ENCODE measurements at places on chromosomes 5 and 9.

DNA sequence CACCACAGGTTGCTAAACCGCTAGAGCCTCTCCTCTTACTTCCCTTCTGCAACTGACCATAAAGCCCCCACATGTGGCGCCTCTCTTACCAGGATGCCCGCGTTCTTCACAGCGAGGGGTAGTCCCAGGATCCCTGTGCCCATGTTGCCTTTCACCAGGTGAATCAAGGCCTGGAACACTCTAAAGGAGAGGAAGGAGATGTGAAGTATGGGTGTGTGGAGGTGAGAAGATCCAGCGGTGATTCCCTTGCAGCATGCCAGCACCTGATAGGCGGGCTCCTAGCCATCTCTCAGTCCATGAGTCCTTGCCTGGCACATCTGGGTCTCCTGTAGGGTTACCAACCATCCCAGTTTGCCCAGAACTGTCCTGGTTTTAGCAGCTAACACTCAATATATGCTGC lies 3.3 kb downstream of the SLC36A2 start:
- no peak for DNase-seq

- DNase-seq: peak; percentile 46
These were observed 2.7 kb downstream of the GCNT4 start for GRCh38 chr5:75049456-75050351.

- no peak for DNase-seq
These were observed 231.2 kb downstream of the NFIB start for GRCh38 chr9:14082732-14083131.

DNA sequence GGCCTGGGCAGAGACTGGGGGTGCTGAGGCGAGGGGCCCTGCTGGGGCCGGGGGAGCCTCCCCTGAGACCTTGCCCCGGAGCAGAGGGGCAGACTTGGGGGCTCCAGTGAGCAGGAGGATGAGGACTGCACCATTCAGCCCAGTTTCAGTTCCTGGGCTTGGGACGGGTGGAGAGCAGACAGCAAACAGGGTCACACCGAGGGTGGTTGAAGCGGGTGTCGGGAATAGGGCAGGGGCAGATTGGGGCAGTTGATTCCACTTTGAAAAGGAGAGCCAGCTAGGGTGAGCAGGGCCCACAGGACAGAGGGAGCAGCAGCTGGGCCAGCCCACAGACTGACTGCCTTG lies 4.5 kb downstream of the GRK6 start:
- DNase-seq: no peak

- no peak for DNase-seq
These were observed 227.1 kb downstream of the ARHGEF28 start for GRCh38 chr5:73853091-73853490.

GRCh38 chr9:2242831-2243330 lies 227.7 kb downstream of the SMARCA2 start:
- DNase-seq: no peak

- no peak for DNase-seq
These were observed 99.6 kb upstream of the SPEF2 start for GRCh38 chr5:35518104-35518503.

DNA sequence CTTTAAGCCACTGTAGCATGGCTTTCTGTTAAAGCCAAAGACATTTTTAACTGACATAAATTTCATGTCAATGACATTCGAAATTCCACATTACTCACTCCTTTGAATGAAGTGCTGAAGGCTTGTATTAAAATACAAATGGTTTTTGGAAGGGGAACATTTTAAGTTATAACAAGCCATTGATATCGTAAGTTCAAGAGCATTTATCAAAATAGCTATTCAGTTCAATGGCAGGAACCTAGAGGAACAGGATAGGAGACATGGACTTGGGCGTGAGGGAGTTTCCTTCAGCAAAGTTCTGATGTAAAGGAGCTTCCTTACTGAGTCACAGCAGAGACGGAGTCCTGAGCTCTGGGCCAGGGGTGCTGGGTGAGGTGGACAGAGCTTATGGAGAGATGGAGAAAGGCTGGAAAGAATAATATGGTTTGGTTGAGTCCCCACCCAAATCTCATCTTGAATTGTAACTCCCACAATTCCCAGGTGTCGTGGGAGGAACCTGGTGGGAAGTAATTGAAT lies 631.8 kb downstream of the BNC2 start:
- no peak for DNase-seq

GRCh38 chr9:87713988-87714330 lies 12.0 kb upstream of the CTSL start:
- no peak for DNase-seq

GRCh38 chr5:125023673-125024072 lies 277.2 kb upstream of the ZNF608 start:
- no peak for DNase-seq

DNA sequence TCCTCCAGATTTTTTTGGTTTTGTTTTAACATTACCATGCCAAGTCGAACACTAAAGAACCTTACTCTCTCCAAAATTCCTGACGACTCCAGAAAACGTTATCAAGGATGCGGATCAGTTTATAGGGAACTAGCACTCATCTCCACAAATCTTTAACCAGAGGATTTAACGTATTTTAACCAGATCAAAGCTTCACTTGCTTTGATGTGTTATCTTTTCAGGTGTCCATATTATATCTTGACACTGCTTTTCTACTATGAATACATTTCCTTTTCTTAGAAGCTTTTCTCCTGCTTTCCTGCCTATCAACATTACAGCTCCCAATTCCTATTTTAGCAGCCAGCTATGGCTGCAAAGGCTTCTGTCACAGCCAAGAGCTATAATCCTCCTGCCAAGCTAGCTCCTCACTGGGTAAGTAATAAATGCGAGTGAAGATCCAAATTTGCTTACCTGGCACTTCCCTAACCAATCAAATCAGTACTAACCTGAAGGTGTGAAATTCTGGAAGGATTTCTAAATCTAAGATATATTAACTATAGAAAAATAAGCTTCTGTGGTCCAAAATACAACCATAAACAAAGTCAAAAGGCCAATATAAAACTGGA lies 60.2 kb downstream of the CDC14B start:
- DNase-seq: no peak

- no peak for DNase-seq
These were observed 10.3 kb downstream of the RUSC2 start for GRCh38 chr9:35500130-35500748.

GRCh38 chr9:128190013-128190412 lies 1.4 kb downstream of the CIZ1 start:
- DNase-seq: no peak

GRCh38 chr5:170513856-170514525 lies 10.2 kb downstream of the KCNIP1 start:
- no peak for DNase-seq

GRCh38 chr5:113178073-113178779 lies 201.6 kb downstream of the DCP2 start:
- DNase-seq: no peak

DNA sequence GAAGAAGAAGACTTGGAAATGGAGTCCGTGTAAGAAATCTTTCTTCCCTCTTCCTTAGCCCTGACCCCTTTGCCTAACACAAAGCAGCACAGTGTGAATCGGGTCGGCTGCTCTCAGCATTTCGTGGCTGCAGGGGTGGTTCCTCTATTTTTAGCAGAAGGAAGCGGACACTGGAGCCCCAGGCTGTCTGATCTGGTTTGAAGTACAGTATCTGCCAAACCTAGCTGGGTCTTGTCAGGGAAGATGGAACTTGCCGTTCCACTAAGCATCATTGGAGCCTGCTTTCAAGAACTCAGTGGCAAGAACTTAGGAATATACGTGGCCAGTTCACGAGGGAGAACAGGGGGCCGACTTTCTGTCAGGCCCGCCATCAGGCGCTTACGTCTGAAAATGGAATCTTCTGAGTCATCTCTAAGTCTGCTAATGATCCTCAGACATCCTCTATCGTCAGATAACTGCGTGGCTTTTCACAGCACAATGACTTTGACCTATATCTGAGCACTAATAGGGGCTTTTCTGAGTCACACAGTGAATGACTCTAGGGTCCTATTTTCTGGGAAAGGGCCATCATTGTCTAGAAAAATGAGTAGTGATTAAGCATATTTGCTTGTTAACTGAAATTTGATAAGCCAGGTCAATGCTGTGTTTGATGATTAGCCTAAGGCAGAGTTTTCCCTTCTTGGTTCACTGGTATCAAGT lies 43.3 kb upstream of the NCS1 start:
- no peak for DNase-seq

DNA sequence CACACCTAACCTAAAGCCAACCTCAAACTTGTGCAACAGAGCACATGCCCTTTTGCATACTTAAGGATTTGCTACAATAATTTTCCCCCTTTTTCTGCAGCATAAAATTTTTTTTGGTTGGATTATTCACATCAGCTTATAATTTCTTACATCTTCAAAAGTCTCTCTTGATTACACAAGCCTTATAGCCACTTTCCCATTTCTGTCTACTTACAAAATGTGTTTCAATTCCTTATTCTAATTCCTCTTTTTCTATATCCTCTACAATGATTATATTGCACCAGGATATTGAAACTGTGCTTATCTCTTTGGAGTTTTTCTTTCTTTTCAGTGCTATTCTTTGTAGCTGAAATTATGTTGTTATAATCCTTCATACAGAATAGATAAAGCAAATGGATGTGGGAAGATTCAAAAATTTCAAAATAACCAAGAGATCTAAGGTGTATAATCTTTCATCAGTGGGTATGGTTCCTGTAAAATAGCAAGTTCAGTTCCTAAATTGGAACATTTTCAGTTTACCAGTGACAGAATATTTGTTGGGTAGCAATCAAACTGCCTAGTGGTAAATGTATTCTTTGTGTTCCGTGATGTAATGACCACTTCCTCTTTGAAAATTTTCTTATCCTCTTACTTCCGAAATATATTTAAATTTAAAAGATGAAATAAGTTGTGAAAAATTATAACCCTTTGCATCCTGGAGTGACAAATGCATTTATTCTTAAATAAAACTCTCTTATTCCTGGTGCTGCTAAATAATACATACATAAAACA lies 386.8 kb upstream of the CHD1 start:
- no peak for DNase-seq

GRCh38 chr5:13878357-13878756 lies 66.1 kb downstream of the DNAH5 start:
- DNase-seq: no peak

DNA sequence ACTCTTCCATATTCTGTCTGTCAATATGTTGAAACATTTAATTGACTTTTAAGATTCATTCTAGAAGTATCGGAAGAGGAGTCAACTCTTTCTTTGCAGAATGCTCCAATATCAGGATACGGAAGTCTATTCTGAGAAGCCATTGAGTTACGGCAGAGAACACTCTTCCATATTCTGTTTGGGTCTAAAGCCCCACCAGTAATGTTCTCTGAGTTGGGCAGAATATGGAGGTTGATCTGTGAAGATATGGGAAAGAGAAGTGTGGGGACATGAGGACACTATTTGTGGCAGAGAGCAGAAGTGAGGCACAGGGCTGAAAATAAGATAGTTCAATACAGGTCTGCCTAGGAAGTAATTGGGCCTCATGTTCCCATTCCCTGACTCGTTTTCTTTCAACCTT lies 300.0 kb downstream of the DIRAS2 start:
- DNase-seq: no peak

- no peak for DNase-seq
These were observed 44.9 kb downstream of the SFXN1 start for GRCh38 chr5:175523292-175523691.
